ENCODE measurements at places on chromosomes 5 and 9.

DNA sequence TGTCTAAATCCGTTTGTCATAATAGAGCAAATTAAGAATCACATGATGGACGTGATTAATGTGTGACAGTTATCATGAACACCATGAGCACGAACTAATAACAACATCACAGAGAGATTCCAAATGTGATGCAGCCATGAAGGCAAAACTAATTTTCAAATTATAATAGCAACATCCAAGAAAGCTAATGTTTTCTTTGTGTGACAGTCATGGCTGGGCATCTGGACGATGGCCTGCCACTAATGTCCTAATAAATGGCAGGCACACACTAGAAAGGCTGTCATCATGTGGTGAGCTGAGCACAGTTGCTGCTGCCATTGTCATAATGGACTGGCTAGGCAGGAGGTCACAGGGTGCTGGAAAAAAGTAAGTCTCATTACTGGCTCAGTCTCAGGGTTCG lies 280.0 kb upstream of the EFNA5 start:
- DNase-seq = no peak

GRCh38 chr5:111535879-111536549 lies 23.7 kb upstream of the STARD4 start:
- no peak for DNase-seq

GRCh38 chr9:7303907-7304626 lies 495.5 kb downstream of the DMAC1 start:
- no peak for DNase-seq

DNA sequence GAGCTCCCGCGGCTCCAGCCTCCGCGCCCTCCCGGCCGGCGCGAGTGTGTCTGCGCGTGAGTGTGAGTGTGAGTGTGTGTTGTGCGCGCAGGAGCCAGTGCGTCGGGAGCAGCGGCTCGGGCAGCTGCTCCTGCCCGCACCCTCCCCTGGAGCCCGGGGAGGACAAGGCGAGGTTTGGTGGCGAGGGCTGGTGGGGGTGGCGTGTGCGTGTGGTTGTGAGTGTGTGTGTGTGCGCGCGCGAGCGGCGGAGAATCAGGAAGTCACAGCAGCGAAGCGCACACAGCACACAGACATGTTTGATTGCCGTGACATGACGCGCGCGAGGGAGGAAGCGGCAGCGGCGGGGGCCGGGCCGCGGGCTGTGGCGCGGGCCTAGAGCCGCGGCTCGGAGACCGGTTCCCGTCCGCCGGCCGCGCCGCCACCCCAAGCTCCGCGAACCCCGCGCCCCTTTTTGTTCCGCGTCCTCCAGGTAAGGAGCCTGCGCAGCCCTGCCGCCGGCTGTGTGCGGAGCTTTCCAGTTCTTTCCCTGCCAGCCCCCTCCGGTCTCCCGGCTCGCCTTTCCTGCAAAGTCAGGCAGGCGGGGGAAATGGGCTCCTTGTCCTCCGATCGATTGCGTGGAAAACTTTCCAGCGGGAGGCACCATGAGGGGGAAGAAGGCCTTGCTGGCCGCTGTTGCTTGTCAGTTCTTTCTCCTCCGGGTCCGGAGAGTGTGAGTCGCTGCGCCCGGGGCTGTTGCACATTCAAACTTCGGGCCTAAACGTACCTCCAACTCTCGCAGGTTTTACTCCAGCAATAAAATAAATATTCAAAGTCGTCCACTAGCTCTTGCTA lies 2.4 kb downstream of the SMARCA2 start:
- no peak for DNase-seq

GRCh38 chr9:113154946-113155345 lies 4.1 kb downstream of the SLC31A2 start:
- no peak for DNase-seq
